NCI-H187 treated with DMSO at 0.1 percent for 48 hours (cell line): ENCODE measurements at places on chromosomes 3 and 15.

DNA sequence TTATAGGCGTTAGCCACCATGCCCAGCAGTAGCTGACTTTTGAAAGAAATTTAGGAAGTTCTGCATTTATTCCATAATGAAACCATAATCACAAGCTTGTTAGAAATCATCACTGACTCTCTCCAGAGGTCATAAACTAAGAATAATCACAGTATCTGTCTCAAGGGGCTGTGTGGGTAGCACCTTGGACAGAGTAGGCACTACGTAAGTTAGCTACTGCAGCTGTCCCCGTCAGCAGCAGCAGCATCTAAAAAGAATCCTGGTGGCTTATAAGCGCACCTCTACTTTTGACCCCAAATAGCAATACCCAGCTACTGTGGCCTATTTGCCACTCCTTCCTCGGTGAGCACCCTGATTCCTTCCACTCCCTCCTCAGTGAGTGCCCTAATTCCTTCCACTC lies 57.8 kb upstream of the RPL35A start:
- no peak for DNase-seq

GRCh38 chr3:46520531-46520930 lies 22.8 kb downstream of the RTP3 start:
- DNase-seq: no peak

DNA sequence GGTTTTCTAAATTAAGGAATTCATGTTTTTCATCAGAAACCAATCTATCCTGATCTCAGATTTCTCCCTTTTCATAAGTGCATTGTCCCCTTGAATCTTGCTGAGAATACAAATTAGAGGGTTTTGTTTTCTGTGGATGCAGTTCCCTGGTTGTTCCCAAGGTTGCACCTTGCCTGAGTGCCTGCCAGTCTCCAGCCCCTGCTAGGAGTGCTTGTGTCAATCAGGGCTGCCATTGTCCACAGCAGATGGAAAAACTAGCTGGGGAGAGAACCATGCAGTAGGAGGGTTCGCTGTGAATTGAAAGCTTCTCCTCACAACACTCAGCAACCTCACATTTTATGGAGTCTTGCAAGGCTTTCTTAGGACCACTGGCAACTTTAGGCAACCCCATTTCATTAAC lies 210.8 kb upstream of the CTNNB1 start:
- DNase-seq: no peak

DNA sequence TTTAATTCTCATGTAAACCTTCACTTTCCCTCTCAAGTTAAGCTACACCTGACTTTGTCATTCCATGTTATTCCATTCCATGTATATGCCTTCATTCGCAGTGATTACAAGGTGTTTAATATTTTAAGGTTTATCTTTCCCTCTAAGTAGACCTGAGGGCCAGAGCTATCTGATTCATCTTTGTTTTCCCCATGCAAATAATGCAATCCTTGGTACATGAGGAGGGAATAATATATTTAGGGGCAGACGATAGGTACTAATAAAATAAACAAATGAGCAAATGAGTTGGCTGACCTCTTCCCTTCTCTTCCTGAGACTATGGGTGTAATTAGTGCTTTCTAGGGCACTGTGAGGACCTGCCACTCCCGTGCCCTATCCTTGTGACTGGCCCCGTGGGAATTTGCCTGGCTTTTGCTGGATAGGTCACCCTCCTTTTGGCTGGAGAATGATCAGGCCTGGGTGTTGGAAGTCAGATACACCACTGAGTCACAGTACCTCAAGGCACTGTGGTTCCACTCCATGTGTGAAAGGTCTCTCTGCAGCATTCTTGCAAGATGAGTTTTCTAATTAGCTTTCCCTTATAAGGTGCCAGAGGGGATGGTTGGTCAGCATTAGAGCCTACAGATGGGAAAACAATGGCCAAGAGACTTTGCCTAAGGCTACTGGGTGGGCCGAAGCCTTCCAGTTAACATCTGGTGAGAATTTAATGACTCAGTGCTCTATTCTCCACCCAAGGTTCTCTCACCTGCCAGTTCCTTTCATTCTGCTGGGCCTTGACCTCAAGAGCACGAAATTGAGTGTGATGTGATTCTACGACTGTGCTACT lies 183.2 kb downstream of the P3H2 start:
- no peak for DNase-seq

- DNase-seq: no peak
These were observed 81.8 kb downstream of the USP13 start for GRCh38 chr3:179734497-179735281.

GRCh38 chr3:152235709-152236298 lies 32.9 kb upstream of the MBNL1 start:
- DNase-seq: no peak

GRCh38 chr15:85008474-85009260 lies 27.0 kb downstream of the PDE8A start:
- DNase-seq: no peak

GRCh38 chr3:111619833-111620232 lies 24.7 kb upstream of the ZBED2 start:
- DNase-seq: no peak

- DNase-seq: no peak
These were observed 16.4 kb downstream of the HEG1 start for GRCh38 chr3:125039131-125040100.

- DNase-seq: no peak
These were observed 13.2 kb upstream of the TRANK1 start for GRCh38 chr3:36957862-36958686.

- no peak for DNase-seq
These were observed 93.5 kb upstream of the PRICKLE2 start for GRCh38 chr3:64318668-64319271.

DNA sequence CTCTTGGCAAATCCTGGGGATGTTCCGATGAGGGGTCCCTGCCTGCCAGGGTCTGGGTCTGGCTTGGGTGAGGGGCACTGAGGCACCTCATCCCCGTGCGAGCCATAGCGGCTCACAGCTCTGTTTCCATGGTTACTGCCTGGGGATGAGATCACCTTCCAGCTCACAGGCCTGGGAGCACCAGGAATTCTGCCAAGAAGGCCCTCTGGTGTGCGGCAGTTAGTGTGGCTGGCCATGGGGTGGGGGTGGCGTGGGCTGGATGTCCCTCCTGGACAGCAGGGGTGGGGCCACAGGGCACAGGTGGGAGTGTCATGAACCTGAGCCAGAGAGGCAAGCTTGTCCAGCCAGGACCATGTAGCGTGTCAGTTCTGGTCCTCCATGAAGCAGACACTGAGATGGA lies 22.1 kb upstream of the PRR23E start:
- no peak for DNase-seq

DNA sequence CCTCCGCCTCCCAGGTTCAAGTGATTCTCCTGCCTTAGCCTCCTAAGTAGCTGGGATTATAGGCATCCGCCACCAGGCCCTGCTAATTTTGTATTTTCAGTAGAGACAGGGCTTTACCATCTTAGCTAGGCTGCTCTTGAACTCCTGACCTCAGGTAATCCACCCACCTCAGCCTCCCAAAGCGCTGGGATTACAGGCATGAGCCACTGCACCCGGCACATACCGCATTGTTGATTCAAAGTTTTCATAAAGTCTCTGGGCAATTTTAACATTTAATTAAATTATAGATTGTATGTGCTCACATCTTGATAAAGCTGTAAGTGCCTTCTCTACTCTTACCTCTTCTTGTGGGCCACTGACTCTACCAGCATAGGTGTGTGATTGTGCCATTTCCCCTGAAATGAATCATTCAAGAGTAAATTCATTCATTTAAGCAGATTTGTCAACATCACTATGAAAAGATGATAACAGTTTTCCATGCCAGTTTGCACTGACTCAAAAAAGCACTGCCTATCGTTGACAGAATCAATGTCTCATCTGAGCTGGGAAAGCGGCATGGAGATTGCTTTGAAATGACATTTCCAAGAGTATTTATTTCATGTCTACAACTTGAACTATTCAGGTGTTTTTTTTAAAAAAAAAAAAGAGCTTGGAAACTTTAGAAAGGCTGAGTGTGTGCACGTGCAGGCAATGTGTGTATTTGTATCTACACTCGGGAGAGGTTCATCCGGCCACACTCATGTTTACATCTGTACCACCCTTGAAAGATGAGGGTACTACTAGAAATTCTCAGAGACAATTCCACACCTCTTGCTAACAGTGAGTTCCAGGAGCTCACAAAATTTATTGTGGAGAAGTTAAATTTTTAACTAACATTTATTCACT lies 3.5 kb downstream of the BCL2A1 start:
- DNase-seq: no peak

DNA sequence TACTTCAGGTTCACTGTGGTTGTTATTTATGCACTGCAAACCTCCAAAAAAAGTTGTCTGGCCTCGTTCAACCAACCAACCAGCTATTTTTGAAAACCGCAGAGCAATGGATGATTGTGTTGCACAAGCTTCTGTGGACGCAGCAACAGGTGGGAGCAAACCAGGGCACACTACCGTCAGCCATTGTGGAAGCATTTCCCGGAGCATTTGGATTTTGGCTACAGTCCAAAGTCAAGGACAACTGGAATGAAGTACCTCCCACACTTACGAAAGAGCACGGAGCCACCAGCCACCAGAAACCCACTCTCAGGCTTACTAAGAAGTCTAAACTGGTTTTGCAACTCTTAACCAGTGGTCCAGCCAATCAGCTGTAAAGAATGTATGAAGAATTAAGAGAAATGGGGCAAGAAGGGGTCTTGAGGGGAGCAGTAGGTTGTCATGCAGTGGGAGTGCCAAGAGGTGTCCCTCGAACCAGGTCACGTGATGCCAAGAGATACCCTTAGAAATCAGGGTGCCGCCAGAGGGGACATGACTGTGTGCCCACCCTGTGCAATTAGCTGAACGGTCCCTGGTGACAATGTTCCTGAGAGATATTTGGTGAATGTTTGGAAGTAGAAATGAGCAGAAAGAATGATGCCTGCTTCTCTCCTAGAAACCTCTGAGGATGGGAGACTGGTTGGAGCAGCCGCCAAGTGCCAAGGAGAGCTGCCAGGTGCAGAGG lies 68.9 kb upstream of the PCSK6 start:
- no peak for DNase-seq

- peak; percentile 25 for DNase-seq
These were observed 265.0 kb downstream of the IL20RB start for GRCh38 chr3:137222736-137223225.

DNA sequence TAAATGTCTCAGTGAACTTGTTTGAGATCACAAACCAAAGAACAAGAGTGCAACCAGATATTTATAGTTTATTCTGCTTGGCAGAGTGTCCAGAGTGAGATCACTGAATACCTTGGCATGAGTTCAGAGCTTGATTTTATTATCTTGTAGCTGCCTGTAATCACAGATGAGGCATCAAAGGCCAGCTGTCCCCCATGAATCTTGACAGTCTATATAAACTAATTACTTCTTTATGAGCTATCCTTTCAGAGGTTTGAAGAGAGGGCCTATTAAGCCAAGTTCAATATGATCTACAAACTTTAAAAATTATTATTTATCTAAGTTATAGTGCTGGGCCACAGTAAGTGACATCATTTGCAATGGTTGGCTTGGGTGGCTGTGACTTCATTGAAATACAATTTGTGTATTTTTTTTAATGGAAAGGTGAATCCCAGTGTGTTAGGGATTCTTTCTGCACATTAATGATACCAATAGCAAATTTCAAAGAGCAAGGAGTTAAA lies 251.5 kb downstream of the CLSTN2 start:
- no peak for DNase-seq

DNA sequence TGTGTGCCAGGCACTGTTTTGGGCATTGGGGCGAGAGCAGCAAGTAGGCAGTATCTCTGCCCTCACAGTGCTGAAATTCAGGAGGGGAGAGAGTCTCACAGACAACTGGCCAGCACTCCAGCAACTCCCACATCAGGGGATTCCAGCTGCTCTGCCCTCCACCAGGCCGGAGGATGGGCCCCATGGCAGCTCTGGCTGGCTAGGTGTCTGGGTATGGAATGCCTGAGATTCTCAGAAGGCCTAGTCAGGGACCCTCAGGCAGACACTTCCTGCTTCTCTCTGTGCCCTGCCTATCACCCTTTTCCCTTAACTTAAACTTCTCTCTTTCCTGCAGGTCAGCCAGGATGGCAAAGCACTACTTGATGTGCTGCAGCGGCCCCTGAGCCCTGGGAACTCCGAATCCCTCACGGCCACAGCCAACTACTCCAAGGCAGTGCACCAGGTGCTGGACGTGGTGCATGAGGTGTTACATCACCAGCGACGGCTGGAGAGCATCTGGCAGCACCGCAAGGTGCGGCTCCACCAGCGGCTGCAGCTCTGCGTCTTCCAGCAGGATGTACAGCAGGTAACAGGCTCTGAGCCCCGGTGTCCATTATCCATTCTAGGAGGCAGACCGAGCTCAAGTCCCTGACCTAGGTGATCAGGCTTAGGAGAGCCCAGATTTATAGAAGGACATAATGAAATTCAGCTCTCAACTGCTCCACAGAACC lies 342.2 kb upstream of the ROPN1 start:
- no peak for DNase-seq

GRCh38 chr3:129026728-129027543 lies 25.8 kb downstream of the EFCC1 start:
- peak; percentile 28 for DNase-seq

- no peak for DNase-seq
These were observed 24.9 kb upstream of the DNAAF4 start for GRCh38 chr15:55532944-55533343.

GRCh38 chr3:54856271-54856670 lies 71.6 kb downstream of the LRTM1 start:
- no peak for DNase-seq

GRCh38 chr3:171176244-171176933 lies 149.9 kb upstream of the SLC2A2 start:
- DNase-seq: no peak

GRCh38 chr3:10430805-10431204 lies 74.6 kb downstream of the ATP2B2 start:
- DNase-seq: no peak

GRCh38 chr3:17459470-17459993 lies 282.9 kb downstream of the TBC1D5 start:
- DNase-seq: no peak

- no peak for DNase-seq
These were observed 64.4 kb upstream of the PHLDB2 start for GRCh38 chr3:111794711-111795110.

- DNase-seq: no peak
These were observed 52.7 kb downstream of the TRIM71 start for GRCh38 chr3:32870373-32871095.

GRCh38 chr15:81054236-81054635 lies 53.5 kb downstream of the TLNRD1 start:
- DNase-seq: no peak

- no peak for DNase-seq
These were observed 328.9 kb upstream of the TBL1XR1 start for GRCh38 chr3:177525987-177526712.
